ENCODE measurements at places on chromosomes 5 and 9.

- DNase-seq, result no peak
Measured at GRCh38 chr5:165139262-165139661, 1633.8 kb downstream of the MAT2B start.

- no peak for DNase-seq
Measured at GRCh38 chr5:160463740-160464465, 42.2 kb downstream of the PTTG1 start.

DNA sequence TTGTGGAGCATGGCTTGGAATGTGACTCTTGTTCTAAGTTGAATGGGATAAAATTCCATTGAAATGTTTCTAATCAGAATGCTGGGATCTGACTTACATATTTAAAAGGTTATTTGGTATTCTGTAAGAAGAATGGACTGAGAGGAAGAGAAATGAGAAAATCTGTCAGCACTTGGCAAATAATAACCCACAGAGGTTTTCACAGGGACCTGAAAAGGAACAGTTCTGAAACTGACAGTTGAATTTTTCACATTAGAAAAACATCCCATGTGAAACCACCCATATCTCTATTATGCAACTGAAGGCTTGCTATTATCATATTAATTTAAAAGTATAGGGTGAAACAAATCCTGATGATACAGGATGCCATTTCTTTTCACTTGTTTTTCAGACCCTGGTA lies 302.7 kb downstream of the EPB41L4A start:
- no peak for DNase-seq

GRCh38 chr9:19642256-19642655 lies 146.6 kb downstream of the SLC24A2 start:
- DNase-seq, result no peak

GRCh38 chr5:165457859-165458481 lies 1952.6 kb downstream of the MAT2B start:
- no peak for DNase-seq

- DNase-seq, result no peak
Measured at GRCh38 chr9:94157050-94157801, 73.0 kb downstream of the PTPDC1 start.

- DNase-seq, result peak; percentile 40
Measured at GRCh38 chr9:2859776-2860379, 16.0 kb upstream of the PUM3 start.

GRCh38 chr5:37738057-37738691 lies 101.7 kb downstream of the GDNF start:
- DNase-seq, result no peak

GRCh38 chr9:130026583-130027340 lies 16.2 kb downstream of the FNBP1 start:
- no peak for DNase-seq

DNA sequence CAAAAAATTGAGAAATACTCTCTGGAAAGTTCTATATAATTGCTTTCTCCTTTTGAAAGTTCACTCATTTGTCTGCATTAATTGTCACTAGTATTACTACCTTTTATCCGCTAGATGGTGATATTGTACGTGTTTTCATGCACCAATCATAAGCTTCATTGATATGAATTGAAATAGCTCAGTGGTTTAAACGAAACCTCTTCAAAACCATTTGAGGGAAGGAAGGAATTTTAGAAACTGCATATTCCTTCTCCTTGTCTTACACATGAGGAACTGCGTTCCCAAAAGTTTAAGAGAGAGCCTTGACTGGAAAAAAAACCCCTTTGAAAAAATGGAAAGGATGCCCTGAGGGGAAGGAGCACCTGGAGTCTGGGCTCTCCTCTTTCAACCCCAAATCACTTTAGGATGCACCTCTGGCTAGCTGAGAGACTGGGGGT lies 98.6 kb downstream of the YTHDC2 start:
- DNase-seq, result no peak

GRCh38 chr5:11177999-11178711 lies 417.1 kb upstream of the DAP start:
- no peak for DNase-seq

- no peak for DNase-seq
Measured at GRCh38 chr5:53590759-53591158, 30.3 kb downstream of the NDUFS4 start.

- DNase-seq, result no peak
Measured at GRCh38 chr5:165334201-165334600, 1828.8 kb downstream of the MAT2B start.

DNA sequence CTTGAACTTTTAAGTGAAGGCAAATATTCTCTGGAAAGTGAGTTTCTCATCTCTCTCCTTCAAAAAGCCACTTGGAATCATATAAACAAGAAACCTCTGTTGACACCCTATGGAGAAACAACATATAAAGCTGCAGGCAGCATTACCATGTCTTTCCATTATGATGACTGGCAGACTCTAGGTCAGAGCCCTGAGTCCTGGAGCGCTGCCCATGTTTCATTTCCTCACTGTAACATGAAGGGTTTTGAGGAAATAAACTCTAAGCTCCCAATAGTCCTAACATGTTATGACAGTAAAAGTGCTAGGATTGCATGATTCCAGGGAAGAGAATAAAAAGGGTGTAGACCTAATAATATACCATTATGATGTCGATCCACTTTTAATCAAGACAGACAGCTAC lies 220.6 kb downstream of the CTNND2 start:
- DNase-seq, result no peak

DNA sequence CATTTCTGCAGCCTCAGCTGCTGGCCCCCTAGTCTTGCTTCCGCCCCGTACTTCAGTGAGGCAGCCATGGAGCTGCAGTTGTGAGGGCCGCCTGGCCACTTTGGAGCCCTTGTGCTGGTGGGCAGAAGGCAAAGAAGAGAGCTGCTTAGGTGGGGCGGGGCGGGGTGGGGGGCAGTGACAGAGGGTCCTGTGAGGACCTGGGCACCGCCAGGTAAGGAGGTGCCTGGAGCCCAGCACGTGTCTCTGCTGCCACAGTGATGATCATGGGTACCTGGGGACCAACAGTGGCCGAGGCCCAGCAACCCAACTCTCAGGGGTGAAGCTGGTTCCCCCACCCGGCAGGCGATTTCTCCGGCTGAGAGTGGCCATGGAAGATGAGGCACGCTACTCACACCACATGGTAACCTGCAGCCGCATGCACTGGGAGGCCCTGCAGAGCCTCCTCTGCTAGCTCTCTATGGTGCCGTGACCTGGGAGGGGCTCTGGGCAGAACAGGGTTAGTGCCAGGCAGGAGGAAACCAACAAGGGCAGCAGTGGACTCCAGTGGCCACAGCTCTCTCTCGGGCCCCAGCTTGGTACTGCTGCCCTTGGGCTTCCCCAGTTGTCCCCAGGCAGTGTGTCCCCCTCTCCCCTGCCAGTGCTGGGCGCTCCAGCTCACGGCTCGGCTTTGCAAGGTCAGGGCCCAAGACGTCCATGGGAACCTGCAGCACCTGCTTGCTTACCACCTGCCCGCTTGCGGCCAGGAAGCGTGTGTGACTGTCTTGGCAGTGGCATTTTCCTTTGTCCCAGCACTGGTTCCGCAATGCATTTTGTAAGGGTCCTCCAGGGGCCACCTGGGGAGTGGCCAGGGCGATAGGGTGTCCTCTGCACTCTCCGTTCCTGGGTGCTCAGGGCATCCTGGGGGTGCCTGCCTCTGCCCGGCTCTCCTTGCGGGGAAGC lies 24.0 kb downstream of the NDUFS6 start:
- DNase-seq, result no peak

Measured in stimulated activated CD4-positive, alpha-beta T cell treated with anti-CD3 and anti-CD28 coated beads, Interleukin-2, amount 100 ng/mL, for 48 hours (primary cell).